ENCODE measurements at places on chromosomes 6 and 20.

- DNase-seq, result no peak
These were observed 435 bp downstream of the ZSWIM3 start for GRCh38 chr20:45857882-45858216.

DNA sequence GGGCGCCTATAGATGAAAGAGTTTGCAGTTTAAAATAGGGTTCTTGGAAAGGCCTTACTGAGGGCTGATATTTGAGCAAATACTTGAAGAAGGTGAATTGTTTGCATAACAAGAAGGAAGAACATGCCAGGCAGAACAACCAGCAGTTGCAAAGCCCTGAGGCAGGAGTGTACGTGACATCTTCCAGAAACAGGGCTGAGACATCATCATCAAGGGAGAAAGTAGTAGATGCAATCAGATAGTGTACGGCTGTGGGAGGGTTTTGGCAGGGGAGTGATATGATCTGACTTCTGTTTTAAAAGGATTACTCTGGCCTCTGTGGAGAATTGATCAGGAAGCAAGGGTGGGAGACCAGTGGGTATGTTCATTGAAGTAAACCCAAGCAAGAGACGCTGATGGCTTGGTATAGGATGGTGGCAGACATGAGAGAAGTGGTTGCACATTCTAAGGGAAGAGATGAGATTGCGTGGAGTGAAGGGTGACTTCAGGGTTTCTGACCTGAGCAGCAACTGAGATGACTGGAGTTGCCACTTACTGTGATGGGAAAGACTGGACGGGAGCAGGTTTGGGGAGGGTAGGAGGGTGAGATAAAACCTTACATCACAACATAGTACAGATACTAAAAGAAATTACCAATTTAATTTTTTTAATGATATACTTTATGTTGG lies 28.8 kb downstream of the RIOK1 start:
- DNase-seq, result no peak

DNA sequence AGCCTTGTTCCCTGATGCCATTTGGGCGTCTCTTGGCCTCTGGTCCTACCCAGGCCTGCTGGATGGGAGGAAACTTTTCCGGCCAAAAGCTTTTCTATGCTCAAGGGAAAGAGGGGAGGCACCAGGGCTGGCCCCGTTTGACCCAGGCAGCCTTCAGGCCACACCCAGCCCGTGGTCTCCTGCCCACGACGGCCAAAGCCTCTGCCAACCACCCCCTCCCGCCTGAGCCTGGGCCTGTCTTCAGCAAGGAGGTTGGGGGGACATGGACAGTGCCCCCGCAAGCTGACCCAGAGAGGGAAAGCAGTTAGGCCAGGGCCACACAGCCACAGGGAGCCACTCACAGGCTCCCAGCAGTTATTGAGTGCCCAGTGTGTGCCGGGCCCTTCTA lies 49.5 kb downstream of the SRC start:
- no peak for DNase-seq

DNA sequence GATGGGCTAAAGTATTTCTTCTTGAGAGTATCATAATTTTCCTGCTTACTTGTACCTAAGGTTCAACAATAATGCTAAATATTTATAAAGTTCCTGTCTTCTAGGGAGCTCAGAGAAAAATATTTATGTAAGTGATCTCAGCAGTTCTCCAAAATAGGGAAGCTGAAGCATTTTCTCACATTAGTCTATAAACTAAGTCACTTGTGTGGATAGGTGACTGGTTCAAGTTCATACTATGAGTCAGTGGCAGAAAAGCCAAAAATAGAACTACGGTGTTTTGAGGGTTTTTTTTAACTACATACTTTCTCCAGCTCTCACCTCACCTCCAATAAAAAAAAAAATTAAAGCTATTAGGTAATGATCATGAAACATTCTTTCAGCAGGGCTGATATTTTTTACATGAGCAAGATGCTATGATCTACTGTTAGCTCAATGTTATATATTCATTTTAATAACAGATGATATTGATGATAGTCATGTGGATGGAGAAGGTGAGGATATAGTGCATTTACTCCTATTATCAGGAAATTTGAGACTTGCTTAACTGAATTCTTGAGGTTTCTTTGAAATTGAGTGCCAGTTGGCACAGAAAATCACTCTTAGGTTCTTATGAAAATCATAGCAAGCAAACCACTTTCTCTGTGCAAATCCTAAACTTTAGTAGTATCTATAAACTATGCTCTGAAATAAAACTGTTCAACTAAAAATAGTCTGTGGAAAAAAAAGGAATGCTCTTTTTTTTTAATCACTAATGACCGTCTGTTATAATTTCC lies 4.1 kb upstream of the MOXD1 start:
- DNase-seq, result no peak

- DNase-seq, result no peak
These were observed 179.9 kb downstream of the CDC5L start for GRCh38 chr6:44567406-44567805.

DNA sequence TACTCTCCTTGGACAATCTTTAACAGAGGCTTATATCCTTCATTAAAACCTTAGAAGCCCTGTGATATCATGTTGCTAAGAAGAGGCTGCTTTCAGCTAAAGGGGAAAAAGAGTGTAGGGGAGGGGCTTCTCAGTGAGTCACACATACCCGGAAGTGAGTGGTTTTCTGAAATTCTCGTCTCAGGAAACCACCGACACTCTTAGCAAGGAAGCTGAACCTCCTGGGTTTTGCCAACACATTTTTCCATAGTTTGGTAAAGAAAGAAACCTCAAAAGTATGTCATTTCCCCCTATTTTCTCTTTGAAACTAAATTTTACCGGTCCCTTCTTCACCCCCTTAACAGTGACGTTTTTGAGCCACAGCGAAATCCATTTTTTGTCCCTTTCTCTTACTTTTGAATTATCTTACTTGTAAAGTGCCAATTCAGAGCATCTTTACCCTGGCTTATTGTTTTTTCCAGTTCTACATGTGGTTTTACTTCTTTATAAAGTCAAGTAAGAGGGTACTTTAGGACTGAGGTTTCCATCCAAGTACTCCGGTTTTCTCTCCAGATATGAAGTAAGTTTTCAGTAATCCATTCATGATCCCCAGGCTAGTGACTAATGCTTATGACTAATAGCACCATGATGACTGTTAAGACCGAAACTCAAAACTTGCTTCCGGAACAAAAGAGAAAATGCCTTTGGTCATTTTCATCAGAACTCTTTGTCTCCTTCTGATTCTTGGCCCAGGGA lies 219.3 kb downstream of the ARHGAP18 start:
- DNase-seq, result peak; percentile 79

DNA sequence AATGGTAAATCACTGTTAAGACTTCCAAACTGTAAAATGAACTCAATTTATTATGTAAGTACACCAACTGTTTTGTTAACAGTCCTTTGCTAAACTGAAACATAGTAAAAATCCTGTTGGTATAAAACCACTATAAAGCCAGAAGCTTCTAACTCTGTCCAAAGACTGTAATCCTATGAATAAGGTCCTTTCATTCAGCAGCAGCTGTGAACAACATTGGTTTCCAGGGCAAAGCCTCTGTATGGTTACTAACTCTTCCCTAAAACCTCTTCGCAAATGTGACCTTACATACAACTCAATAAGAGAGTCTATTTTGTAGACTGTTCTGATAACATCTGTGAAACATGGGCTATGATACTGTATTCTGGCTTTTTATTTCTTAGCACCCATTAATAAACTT lies 40.1 kb downstream of the NUP153 start:
- DNase-seq, result no peak

GRCh38 chr6:78117966-78118365 lies 465.1 kb downstream of the MEI4 start:
- DNase-seq, result no peak

GRCh38 chr6:17280552-17281090 lies 540 bp upstream of the RBM24 start:
- no peak for DNase-seq

GRCh38 chr6:132919045-132919860 lies 104.9 kb downstream of the RPS12 start:
- DNase-seq, result no peak

GRCh38 chr6:150416128-150416527 lies 47.3 kb downstream of the IYD start:
- DNase-seq, result no peak

DNA sequence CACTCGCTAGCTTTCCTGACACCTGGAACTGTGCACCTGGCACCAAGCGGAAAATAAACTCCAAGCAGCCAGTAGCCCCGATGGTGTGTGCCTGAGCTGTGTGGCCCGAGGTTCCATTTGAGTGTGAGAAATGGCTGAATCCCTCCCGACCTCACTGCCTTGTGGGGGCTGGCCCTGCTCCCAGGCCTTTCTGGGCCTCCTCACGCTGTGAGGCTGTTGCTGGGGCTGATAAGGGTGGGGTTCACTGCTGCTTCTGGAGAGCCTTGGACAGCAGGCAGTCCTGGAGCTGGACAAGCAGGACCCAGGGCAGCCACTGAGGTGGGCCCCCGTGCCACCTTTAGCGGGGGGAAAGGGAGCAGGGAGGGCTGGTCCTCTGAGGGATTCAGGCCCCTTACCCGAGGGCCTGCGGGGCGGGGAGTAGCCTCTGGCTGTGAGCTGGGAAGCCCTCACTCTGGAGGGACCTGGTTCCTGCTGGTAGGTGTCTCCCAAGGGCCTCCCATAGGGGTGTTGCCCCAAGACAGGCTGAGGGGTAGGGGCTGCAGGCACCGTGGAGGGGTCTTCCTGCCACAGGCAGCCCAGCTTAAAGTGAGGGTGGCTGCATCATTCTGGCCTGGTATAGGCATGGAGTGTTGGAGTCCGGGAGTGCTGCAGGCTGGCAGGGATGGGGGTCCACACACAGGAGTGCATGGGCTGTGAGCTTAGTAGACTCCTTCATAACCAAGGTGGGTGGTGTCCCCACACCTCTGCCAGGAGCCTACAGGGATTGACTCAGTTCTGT lies 1.7 kb downstream of the PPDPF start:
- DNase-seq, result no peak

DNA sequence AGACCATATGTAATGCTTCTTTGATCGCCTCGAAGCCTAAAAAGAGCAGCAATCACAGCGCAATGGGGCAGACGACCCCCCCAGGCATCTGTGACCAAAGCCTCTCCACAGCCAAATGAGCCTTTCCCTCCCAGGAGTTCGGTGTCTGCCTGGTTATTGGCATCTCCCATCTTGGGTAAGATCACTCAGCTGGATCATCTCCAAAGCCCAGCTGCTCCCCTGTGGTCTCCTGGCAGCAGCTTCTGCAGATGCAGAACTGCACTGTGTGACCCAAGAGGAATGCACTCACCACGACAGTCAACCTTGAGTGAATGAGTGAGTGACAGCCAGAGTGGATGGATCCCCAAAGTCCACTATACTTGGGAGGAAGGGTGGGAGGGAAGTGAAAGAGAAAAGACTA lies 44.8 kb upstream of the IYD start:
- no peak for DNase-seq

GRCh38 chr6:147648916-147649315 lies 140.4 kb downstream of the SAMD5 start:
- DNase-seq, result no peak

DNA sequence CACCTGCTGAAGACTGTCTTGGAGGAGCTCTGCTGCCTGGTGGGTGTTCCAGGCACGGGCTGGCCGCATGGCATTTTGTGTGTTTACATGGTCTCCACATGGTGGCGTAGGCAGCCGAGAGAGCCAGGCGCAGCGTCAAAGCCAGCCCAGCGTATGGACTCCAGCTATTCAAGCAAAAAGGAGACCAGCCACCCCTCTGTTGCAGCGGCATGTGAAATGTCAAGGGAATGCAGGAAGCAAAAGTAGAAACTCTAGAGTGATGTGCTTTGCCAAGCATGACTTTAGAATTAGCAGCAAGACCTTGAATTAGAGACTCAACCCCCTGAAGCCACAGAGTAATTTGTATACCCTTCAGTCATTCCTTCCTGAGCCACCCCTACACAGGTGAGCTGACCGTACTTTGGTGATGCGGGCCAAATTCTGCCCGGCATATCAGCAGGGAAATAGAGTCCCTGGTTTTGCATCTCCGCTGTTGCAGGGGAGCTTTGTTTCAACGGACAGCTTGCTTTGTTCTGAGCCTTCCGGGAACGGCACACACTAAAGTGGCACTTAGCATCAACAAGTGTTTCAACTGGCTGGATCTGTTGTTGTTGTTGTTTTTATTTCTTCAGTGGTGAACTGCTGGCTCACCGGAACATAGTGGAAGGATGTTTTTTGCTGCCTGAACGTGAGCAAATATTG lies 48.5 kb downstream of the FNDC1 start:
- DNase-seq, result no peak

DNA sequence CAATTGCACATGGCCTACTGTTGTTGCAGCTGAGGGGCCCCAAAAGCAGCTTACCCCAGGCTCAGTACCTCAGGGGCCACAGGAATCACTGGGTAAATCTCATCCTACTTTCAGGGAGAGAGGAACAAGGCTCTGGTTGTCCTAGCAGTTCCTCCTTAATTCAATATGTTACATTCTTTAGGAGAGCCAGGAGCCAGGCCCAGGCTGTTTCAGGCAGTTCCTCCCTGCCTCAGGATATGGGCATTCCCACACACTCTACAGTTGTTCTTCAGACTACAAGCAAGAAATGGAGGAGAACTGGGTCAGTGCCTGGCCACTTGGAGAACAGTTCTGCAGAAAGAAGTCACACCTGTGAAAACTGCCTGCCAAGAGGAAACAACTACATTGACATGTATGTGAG lies 9.6 kb upstream of the BTN3A2 start:
- no peak for DNase-seq

GRCh38 chr20:24908642-24909041 lies 40.4 kb upstream of the CST7 start:
- no peak for DNase-seq

- no peak for DNase-seq
These were observed 222.1 kb upstream of the SULF2 start for GRCh38 chr20:48007351-48007750.

DNA sequence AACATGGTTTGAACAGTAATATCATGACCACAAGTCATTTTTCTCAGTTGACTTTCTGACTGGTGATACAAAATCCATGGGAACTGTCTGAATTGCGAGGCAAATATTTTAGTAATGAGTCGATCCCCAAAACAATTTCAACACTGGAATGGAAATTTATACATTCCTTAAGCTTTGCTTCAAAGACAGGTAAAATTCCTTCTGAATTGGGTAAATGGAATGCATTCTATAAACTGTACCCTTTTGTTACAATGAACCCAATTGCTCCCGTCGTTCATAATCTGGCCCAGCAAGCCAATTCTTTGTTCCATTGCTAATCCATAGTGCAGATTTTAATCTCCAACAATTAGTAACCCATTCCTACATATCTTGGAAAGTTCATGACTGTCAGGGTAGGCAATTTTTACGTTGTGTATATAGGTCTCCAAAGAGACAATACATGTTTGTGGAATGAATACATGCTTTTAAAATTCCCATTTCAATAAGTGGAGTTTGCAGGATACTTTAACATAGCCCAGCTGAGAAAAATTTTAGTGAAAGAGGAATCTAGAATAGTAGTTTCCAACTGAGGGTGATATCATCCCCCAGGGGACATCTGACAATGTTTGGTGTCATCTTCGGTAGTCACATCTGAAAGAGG lies 32.7 kb downstream of the CYP24A1 start:
- no peak for DNase-seq

- DNase-seq, result no peak
These were observed 8.2 kb downstream of the NPEPL1 start for GRCh38 chr20:58700823-58701222.

DNA sequence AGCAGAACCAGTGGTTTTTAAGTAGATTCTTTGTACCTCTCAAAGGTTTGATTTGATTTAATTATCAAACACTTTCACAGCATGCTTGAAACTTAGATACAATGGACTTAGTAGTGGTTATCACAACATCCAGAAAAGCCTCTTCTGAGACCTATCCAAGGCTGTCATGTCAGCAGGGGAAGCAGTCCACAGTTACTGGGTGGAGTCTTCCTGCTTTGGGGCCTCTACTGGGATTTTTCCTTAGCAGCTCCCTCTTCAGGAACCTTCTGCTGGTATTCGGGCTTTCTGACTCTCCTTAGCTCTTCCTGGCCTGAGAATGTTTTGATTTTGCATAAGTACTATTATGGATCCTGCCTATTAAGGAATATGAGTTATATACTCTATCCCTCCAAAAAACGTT lies 36.0 kb downstream of the ARFGEF2 start:
- DNase-seq, result no peak

All from CD4-positive, alpha-beta T cell treated with Interleukin-15 for 1 hour (primary cell).